ENCODE measurements at places on chromosomes 13 and 19. TPM values are rescaled to one million over a fixed set of nuclear protein-coding genes. Genes with fewer than 3 reads are reported as not detected.

PRODH2 gene
- polyA plus RNA-seq, result not detected

SOX1 gene
- polyA plus RNA-seq, result not detected

HPN gene
- polyA plus RNA-seq, result 22.5 TPM

PRR12 gene
- 7.6 TPM for polyA plus RNA-seq

C19orf85 gene
- polyA plus RNA-seq, result not detected

CCNA1 gene
- polyA plus RNA-seq, result 0.98 TPM

MATK gene
- 20.0 TPM for polyA plus RNA-seq

CAMSAP3 gene
- 9.2 TPM for polyA plus RNA-seq

KLK7 gene
- 0.05 TPM for polyA plus RNA-seq

ZNF235 gene
- polyA plus RNA-seq, result 2.8 TPM

BCAM gene
- 202 TPM for polyA plus RNA-seq

ATP8A2 gene
- polyA plus RNA-seq, result 0.33 TPM

ZNF579 gene
- 6.5 TPM for polyA plus RNA-seq

CPB2 gene
- 19.7 TPM for polyA plus RNA-seq

PLPPR3 gene
- 0.91 TPM for polyA plus RNA-seq

F7 gene
- polyA plus RNA-seq, result 0.07 TPM

EFNA2 gene
- polyA plus RNA-seq, result not detected

MZF1 gene
- 31.7 TPM for polyA plus RNA-seq

EML2 gene
- polyA plus RNA-seq, result 47.7 TPM

All from lung (tissue), 17 donors.